ENCODE measurements at places on chromosomes 1 and 21. TPM values are rescaled to one million over a fixed set of nuclear protein-coding genes. Genes with fewer than 3 reads are reported as not detected.

DNA sequence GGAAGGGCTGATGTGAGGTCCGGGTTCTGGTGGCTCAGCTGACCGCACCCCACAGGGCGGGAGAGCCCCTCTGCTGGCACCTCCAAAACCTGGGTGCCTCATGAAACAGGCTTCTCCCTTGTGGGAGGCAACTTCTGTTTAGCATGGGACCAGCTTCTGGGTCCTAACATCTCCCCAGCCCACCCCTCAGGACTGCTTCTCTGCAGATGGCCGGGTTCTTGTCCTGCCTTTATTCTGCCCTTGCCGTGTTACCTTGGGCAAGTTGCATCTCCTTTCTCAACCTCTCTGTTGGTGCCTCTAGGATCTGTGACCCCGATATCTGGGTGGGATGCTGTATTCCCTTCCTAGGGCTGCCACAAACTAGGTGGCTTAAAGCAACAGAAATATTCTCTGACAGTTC, 15.0 kb upstream of the TTC22 start:
- DNase-seq, result no peak
- no peak overlapping the region for H3K27ac ChIP-seq
- peaks cover 24% of the 10 kb centered on the region for H3K4me1 ChIP-seq
- no peak overlapping the region for H3K4me3 ChIP-seq
- H3K27me3 ChIP-seq, result no peaks in the 10 kb centered on the region
- no peaks in the 10 kb centered on the region for H3K36me3 ChIP-seq

- peaks cover 5% of the 10 kb centered on the region for H3K27me3 ChIP-seq
- no peak overlapping the region for H3K27ac ChIP-seq
- H3K4me3 ChIP-seq, result no peak overlapping the region
- H3K4me1 ChIP-seq, result no peaks in the 10 kb centered on the region
- DNase-seq, result no peak
- no peaks in the 10 kb centered on the region for H3K36me3 ChIP-seq
Measured at GRCh38 chr1:201721082-201722049, 107.6 kb upstream of the IPO9 start.

DNA sequence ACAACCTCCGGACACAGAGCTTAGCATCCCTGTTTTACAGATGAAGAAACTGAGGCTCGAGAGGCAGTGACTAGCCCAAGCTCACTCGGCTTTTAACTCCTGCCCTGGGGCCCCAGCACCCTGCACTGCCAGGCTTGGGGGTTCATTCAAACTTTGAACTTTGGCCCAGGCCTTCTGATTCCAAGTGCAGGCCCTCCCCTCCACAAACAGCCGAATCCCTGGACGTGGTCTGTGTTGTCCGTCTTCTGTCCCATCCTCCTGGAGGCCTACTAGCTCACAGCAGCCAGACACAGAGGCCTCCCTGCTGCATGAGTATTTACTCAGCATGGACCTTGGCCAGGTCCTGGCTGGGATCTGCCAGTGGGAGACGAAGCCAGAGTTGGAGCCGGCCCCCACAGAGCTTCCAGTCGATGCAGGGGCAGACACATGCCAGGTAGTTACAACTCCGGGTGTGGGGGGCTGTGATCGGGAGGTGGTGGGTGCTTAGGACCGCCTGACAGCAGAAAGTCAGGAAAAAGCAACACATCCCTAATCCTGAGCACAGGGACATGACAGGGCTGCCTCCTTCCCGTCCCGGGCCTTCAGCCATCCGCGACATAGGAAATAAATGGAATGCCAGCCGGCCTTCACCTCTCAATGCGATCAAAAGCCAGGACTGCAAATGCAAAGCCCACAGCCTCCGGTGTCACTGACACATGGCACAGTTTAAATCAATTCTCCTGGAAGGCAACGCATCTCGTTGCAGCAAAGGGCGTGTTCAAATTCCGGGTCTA, 7.4 kb downstream of the IFFO2 start:
- peaks cover 11% of the 10 kb centered on the region for H3K36me3 ChIP-seq
- no peaks in the 10 kb centered on the region for H3K27me3 ChIP-seq
- H3K4me3 ChIP-seq, result peak overlapping the region; percentile 75

DNA sequence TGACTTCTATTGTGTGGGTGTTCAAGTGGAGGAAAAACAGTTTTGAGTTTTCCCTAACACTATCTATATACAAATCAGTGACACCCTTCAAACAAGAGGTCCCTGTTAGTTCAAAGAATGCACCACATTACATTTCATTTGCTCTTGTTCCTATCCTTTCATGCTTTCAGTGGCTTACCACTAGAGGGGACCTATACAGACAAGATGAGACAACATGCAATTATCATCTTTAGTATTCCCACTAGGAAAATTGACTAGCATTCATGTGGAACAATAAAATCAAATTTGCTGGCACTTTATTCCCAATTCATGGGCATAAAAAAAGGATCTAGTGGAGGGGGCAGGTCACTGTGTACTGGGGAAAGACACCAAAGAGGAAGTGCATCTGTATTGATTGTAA, 13.3 kb upstream of the SIPA1L2 start:
- no peaks in the 10 kb centered on the region for H3K36me3 ChIP-seq
- no peak overlapping the region for H3K27ac ChIP-seq
- peaks cover 3% of the 10 kb centered on the region for H3K27me3 ChIP-seq
- no peak overlapping the region for H3K4me3 ChIP-seq
- DNase-seq, result no peak
- no peaks in the 10 kb centered on the region for H3K4me1 ChIP-seq

GRCh38 chr1:163410073-163410999, 88.6 kb downstream of the NUF2 start:
- H3K4me1 ChIP-seq, result peaks cover 1% of the 10 kb centered on the region
- no peak overlapping the region for H3K4me3 ChIP-seq
- no peaks in the 10 kb centered on the region for H3K27me3 ChIP-seq
- H3K27ac ChIP-seq, result no peak overlapping the region

- H3K27me3 ChIP-seq, result peaks cover 8% of the 10 kb centered on the region
- no peak overlapping the region for H3K4me3 ChIP-seq
- no peak for DNase-seq
- no peak overlapping the region for H3K27ac ChIP-seq
Measured at GRCh38 chr21:38389896-38390295, 108.4 kb downstream of the ERG start.

DNA sequence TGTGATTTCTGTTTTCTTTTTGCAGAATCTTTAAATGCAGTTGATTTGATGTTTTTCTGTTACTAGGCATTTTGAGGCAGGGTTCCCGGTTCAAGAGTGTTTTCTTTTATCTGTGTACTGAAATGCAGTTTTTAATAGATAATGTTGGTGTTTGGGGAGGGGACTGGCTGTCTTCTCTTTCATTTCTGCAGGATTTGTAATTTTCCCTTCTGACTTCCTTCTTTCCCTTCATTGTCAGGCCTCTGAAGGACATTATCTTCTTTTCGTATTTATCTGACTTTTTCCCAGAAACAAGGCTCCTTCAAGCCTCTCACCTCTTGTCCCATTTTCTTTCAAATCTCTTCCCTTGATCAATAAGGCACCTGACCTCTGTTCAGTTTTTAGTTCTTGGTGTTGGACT, 1.5 kb upstream of the GALNT2 start:
- H3K36me3 ChIP-seq, result peaks cover 6% of the 10 kb centered on the region
- H3K4me3 ChIP-seq, result peak overlapping the region; percentile 86
- DNase-seq, result no peak
- peaks cover 37% of the 10 kb centered on the region for H3K4me1 ChIP-seq
- H3K27me3 ChIP-seq, result peaks cover 8% of the 10 kb centered on the region
- H3K27ac ChIP-seq, result no peak overlapping the region

DNA sequence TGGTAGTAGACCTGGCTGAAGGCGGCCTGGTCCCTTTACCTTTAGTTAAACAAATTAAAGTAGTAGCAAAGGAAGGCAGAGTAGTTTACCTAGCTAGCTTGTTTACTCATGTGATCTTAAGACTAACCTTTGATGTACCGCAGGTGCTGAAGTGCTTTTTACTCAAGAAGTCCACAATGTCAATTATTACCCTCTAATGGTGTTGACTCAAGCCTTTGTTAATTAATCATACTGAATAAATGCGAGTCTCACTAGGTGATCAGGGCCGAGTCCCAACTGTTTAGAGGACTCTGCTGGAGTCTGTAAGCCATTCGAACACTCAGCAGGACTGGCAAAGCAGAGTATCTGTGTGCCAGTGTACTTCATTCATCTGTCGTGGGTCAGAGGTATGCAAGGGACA, 381.1 kb upstream of the NCAM2 start:
- no peak for DNase-seq
- H3K27ac ChIP-seq, result no peak overlapping the region
- H3K27me3 ChIP-seq, result no peaks in the 10 kb centered on the region
- no peaks in the 10 kb centered on the region for H3K36me3 ChIP-seq
- no peaks in the 10 kb centered on the region for H3K4me1 ChIP-seq
- no peak overlapping the region for H3K4me3 ChIP-seq

GRCh38 chr1:3417082-3417739, 37.3 kb upstream of the ARHGEF16 start:
- H3K27me3 ChIP-seq, result peaks cover 3% of the 10 kb centered on the region
- DNase-seq, result no peak
- H3K4me3 ChIP-seq, result no peak overlapping the region
- H3K36me3 ChIP-seq, result no peaks in the 10 kb centered on the region

GRCh38 chr1:40477678-40478053, 576 bp downstream of the ZFP69 start:
- peaks cover 46% of the 10 kb centered on the region for H3K36me3 ChIP-seq
- no peak for DNase-seq
- H3K4me3 ChIP-seq, result peak overlapping the region; percentile 71

DNA sequence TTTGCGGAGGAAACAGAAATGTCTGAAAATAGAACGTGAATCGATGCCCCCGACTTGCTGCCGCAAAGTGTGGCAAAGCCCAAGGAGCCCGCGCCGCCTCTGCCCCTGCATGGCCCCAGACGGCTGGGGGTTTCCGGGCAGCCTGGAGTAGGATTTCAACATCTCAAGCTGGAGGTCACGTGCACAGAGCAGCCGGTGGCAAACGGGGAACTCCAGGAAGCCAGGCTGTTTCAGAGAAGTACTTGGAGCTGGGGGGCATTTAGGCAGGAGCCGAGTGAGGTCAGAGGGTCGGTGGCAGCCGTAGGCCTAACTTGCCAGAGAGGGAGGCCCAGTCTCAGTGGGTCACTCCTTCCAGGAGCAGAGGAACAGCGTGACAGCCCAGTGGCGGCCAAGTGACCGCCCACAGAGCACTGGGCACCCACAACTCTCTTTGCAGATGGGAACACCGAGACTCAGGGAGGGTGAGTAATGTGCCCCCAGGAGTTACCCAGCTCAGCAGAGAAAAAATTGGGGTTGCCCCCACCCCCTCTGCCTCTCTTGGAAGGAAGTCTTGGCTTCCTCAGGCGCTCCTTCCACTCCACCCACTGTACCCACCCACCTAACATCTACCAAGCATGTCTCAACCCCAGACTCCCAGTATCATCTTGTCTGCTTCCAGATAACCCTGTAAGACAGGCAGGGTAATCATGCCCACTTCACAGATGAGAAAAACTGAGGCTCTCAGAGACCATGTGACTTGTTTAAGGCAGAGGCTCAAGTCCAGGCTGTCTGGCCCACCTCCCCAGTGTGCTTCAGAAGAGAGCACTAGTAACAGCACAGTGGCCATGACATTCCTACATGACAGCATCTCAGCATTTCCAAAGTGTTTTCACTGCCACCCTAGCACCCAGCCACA, 179.4 kb downstream of the HIVEP3 start:
- no peaks in the 10 kb centered on the region for H3K36me3 ChIP-seq
- peak overlapping the region; percentile 61 for H3K4me3 ChIP-seq
- peak overlapping the region; percentile 91 for H3K27ac ChIP-seq
- peaks cover 65% of the 10 kb centered on the region for H3K4me1 ChIP-seq
- peak; percentile 63 for DNase-seq

The COL18A1 gene
- 3.1 TPM for total RNA-seq

DNA sequence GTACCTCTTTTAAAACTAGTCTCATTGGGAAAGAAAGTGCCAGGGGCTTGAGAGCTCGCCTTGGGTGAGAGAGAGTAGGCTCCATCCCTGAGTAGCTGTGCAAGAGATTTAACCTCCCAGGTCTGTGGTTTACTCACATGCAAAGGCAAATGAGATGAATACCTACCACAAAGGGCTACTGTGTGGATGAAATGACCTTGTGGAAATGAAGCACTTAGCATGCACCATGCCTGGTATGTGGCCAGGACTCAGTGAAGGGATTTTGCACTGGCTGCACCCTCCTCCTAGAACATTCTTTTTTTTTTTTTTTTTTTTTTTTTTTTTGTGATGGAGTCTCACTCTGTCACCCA, 120.3 kb downstream of the PROX1 start:
- H3K4me1 ChIP-seq, result peaks cover 1% of the 10 kb centered on the region
- peaks cover 4% of the 10 kb centered on the region for H3K27me3 ChIP-seq
- H3K36me3 ChIP-seq, result no peaks in the 10 kb centered on the region
- H3K27ac ChIP-seq, result no peak overlapping the region
- H3K4me3 ChIP-seq, result no peak overlapping the region

The OR10J1 gene
- total RNA-seq, result not detected

- peaks cover 2% of the 10 kb centered on the region for H3K4me1 ChIP-seq
- no peak overlapping the region for H3K4me3 ChIP-seq
- no peaks in the 10 kb centered on the region for H3K36me3 ChIP-seq
- no peak overlapping the region for H3K27ac ChIP-seq
- no peak for DNase-seq
- peaks cover 28% of the 10 kb centered on the region for H3K27me3 ChIP-seq
Measured at GRCh38 chr1:47703156-47703825, 265.4 kb downstream of the FOXD2 start.

- H3K4me3 ChIP-seq, result no peak overlapping the region
- DNase-seq, result no peak
- H3K27me3 ChIP-seq, result no peaks in the 10 kb centered on the region
Measured at GRCh38 chr1:31264790-31265386, 25.2 kb upstream of the NKAIN1 start.

DNA sequence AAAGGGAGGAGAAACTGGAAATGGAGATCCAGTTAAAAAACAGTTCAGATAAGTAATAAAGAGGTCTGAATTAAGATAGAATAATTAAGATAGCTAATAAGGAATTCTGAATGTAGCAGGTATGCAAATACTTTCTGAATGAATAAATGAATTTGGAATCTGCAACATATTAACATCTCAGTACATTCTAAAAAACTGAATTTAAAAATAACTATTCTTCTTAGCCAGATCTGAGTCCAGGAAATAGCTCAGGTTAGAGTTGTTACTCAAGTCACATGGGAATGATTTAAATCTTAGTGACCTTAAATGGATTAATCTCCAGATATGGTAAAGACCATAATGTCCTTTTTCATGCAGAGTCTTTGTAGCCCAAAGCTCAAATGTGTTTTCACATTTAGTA, 51.2 kb downstream of the EYA3 start:
- no peak overlapping the region for H3K27ac ChIP-seq
- peaks cover 29% of the 10 kb centered on the region for H3K36me3 ChIP-seq
- H3K27me3 ChIP-seq, result no peaks in the 10 kb centered on the region
- H3K4me3 ChIP-seq, result no peak overlapping the region

- H3K4me3 ChIP-seq, result no peak overlapping the region
- DNase-seq, result no peak
- H3K27ac ChIP-seq, result no peak overlapping the region
- no peaks in the 10 kb centered on the region for H3K27me3 ChIP-seq
Measured at GRCh38 chr1:55049914-55050278, 10.5 kb downstream of the PCSK9 start.

All from activated CD4-positive, alpha-beta T cell treated with anti-CD3 and anti-CD28 coated beads, Interleukin-2, amount 10 ng/mL, durations not matched to agents 7 days and 5 days (primary cell).